Tibial artery (tissue), 4 donors: ENCODE measurements at places on chromosomes 3 and 15.

DNA sequence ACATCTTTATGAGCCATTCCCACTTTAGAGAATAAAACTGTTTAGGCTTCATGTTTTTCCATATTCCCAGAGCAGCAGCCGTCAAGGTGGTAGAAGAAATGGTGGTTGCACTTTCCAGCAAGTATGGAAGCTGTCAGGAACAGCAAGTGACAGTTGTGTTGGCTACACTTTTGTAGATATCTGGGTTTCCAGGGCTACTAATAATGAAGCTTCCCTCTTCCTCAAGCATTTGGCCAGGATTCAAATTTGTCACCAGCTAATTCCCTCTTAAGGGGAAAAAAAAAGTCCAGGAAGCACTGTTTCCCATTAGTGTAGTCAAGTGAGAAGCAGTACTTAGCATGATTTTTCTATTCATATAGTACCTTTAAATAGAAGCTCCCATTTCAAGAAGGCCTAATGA lies 252.8 kb downstream of the IGSF11 start:
- no peak for DNase-seq

- no peak for DNase-seq
Measured at GRCh38 chr3:176490357-176490756, 706.9 kb downstream of the TBL1XR1 start.

DNA sequence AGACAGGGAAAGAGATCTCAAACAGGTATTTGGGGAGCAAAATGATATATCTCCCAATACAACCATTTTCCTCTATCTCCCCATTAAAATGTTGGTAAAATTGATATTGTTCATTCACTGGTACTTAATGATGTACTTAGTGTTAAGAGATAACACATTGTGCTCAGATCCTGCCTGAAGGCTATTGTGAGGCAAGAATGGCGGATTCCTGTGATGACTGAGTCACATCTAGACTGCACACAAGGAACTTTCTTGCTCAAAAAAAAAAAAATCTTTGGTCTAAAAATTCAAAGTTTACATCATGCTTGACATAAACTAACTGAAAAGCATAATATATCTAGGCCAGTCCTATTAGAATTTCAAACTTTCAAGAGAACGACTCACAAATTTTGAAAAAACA lies 171.1 kb upstream of the TTC14 start:
- no peak for DNase-seq

- DNase-seq = no peak
Measured at GRCh38 chr15:36612063-36612788, 32.8 kb downstream of the CDIN1 start.

GRCh38 chr15:51837792-51838251 lies 8.4 kb downstream of the TMOD3 start:
- DNase-seq = no peak
